Fibroblast of skin of scalp (primary cell): ENCODE measurements at places on chromosomes 6 and 20.

DNA sequence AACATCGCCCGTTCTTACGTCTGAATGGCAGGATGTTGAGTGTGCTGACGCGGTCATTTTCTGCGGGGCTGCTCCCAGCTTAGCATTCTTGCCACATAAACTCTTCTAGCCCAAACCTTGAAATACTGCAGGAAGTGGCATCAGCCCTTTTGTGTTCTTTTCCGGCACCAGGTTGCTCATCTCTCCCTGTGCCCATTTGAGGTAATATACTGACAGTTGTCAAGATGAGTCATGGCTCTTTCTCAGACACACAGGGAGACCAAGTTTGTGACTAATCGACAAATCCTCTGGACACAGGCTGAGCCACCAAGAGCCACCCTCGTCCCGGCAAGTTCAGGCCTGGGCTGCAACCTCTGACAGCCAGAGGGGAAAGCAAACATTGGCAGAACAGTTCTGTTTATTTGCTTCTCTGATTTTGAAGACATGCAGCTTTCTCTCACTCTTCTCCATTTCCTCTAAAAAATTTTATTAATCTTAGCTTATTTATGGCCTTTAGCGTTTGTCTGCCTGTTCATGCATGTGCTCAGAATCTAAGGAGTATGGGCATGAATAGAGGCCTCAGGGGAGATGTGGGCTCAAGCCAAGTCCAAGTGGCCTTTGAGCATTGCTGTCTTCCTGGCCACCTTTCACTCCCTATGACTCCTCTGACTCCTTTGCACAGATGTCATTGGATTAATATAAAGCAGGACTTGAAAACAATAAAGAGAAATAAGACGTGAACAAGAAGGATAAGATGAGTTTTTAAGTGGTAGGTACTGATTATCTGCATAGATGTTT is 328.2 kb upstream of the JAG1 start:
- peak; percentile 97 for DNase-seq

DNA sequence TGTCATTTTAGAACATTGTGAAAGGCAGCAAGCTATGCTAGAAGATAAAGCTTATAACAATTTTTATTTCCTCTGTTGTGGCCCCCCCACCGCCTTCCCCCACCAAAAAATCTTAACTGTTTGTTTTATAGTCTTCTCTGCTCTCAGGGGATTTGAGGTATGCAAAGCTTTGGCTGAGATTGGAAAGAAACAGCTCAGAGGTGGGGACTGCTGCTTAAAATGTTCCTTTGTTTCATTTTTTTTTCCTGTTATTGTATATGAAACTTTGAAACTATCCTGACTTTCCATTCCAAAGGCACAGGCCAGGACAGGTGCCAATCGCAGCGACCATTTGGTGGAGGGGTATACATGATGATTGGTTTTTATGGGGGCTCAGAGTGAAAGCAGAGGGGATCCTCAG is 114.7 kb upstream of the PHACTR1 start:
- peak; percentile 85 for DNase-seq

- peak; percentile 94 for DNase-seq
Measured at GRCh38 chr6:159760602-159761057, 1.2 kb upstream of the ACAT2 start.

- DNase-seq = no peak
Measured at GRCh38 chr6:37732688-37733087, 35.0 kb upstream of the MDGA1 start.

DNA sequence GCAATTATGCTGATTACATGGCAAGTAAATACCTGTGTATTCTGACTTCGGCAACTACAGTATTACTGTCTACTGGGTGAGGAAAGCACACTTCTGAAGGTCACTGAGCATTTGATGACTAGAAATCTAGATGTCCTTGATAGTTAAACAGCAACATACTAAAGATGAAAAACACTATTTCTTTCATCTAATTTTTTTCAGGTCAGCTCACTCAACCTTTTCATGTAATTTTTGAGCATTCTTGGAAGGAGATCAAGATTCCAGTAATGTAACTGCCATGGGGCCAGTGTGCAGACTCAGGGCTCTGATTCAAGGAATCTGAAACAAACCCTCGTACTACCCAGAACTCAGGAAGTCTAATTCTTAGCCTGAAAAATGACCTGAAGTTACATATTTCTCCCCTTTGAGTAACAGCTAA is 222.6 kb upstream of the TAB2 start:
- DNase-seq = peak; percentile 63

DNA sequence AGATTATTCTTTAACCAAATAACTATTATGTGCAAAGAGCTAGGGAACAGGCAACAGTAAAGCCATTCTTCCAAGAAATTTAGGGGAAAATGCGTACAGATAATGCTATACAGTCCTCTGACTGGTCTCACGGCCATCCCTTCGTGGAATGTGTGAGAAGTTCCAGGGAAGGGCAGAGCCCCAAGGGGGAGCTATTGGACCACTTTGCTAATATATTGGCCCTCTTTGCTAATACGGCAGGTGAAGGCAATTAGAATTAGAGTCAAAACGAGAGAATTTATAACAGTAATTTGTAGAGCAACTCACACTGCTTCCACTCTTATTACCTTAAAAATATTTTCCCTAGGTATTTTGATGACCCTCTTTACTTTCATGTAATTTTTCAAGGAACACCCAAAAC is 140.4 kb downstream of the IMPG1 start:
- DNase-seq = peak; percentile 43

- DNase-seq = peak; percentile 38
Measured at GRCh38 chr6:12585497-12585958, 131.0 kb upstream of the PHACTR1 start.

- DNase-seq = no peak
Measured at GRCh38 chr20:13690943-13691342, 52.2 kb upstream of the TASP1 start.

DNA sequence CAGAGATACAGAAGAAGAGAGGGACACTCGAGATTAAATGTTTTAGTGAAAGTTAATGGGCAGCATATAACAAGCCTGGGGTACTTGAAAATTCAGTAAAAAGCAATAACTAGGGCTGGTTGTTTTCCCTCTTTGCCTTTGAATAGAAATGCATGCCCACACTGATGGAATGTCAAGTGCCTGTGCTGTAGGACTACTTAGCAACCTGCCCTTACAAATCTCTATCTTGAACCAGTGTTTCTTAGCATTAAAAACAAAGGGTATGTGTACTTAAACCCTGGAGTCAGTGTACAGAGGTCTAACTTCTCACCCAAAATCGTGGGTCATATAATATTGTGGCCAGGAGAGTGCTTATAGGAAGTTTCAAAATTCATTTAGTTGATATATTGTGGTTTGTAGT is 37.1 kb downstream of the RNF144B start:
- no peak for DNase-seq

- no peak for DNase-seq
Measured at GRCh38 chr20:62653373-62653772, 11.1 kb downstream of the SLCO4A1 start.

GRCh38 chr6:91802431-91802830 is 1215.6 kb upstream of the MAP3K7 start:
- DNase-seq = no peak

- DNase-seq = no peak
Measured at GRCh38 chr6:159842035-159842434, 42.0 kb downstream of the PNLDC1 start.

DNA sequence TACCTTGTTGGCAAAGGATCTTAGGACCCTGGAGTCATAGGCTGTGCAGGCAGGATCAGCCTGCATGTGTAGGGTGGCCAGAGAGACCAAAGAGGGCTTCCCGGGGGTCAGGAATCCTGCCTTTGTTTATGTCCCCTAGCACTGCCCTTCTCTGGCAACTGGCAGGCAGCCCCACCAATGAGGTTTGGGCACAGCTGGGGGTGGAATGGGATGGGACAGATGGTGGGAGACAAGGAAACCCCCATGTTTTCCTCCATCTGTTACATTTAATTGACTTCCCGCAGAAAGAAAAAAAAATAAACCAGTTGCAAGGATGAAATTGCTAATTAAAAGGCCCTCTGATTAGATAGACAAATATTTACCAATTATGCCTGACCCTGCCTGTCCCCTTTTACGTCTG is 27.6 kb downstream of the CD40 start:
- no peak for DNase-seq

- DNase-seq = peak; percentile 11
Measured at GRCh38 chr20:52922436-52922835, 49.7 kb upstream of the TSHZ2 start.

- peak; percentile 5 for DNase-seq
Measured at GRCh38 chr6:132933090-132933489, 118.7 kb downstream of the RPS12 start.

DNA sequence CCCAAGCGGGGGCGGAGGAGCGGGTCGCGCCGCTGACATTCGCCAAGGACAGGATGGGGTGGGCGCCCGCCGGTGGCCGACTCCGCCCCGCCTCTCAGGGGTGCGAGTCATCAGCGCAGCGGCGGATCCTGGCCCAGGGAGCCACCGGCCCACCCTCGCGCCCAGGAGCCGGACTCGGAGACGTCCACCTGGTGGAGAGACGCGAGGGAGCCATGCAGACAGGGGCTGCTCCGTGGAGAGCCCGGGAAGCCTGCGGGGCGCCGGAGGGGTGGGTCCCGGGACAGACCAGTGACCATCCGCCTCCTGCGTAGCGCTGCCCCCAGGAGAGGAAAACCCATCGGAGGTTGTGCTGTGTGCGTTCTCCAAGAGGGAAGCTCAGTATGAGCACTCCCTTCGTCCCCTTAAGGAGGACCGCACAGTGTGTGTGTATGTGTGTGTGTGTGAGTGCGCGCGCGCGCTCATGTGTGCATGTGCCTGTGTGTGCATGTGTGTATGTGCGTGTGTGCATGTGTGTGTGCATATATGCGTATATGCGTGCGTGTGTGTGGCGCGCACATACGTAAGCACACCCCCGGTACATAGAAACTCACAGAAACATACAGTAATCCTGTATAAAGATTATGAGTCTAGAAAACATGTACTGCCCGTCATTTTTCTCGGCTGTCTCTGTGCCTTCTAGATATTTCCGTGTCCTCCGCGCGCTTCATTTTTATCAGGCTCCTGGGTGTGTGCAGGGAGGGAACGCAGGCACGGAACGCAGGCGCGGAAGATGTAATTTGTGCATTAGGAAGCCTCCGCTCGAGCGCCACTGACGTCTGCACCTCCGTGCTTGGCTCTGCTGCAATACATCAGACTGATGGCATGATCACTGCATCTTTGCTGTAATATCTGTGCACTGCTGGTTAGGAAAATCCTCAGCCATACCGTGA is 158.9 kb downstream of the TBXT start:
- DNase-seq = peak; percentile 59

DNA sequence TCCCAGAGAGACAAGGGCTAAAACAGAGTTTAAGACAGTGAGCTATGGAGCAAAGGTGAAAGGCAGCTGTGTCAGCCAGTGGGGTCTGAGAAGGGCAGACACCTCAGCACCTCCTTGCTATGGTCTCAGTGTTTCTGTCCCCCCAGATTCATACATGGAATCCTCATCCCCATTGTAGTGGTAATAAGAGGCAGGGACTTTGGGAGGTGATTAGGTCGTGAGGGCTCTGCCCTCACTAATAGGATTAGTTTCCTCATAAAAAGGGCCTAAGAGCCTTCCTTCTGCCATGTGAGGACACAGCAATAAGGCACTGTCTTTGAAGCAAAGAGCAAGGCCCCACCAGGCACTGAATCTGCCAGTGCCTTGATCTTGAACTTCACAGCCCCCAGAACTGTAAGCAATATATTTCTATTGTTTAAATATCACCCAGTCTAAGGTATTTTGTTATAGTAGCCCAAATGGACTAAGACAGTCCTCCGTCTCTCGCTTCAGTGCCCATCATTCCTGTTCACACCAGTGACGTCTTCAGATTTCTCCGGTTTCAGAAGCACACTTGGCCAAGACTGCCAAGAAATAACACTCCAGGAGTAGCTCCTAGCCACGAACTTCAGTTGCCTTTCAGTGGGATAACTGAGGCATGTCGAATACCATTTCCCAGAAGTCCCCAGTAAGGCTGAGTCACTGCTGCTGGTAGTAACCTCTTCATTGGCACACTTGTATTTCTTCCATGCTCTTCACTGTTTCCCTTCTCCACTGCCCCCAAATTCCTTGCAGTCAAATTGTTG is 32.8 kb downstream of the SLC13A3 start:
- no peak for DNase-seq

GRCh38 chr6:142787422-142787821 is 157.6 kb downstream of the HIVEP2 start:
- no peak for DNase-seq

DNA sequence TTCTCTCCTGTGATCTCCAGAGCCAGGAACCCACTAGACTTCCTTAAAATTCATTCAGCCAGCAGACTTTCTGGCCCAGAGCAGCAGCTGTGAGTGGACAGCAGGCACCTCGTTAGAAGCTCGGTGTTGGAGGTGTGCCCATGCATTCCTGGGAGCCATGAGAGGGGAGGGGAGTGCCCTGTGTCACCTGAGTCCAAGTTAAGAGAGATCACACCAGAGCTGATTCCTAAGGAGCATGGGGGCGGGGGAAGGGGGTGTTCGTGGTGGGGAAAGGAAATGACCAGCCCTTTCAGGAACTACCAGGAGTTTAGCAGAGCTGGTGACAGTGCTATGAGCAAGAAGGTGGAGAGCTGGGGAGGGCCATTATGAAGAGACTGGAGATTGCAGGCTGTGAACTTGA is 46.9 kb downstream of the GFRA4 start:
- no peak for DNase-seq

DNA sequence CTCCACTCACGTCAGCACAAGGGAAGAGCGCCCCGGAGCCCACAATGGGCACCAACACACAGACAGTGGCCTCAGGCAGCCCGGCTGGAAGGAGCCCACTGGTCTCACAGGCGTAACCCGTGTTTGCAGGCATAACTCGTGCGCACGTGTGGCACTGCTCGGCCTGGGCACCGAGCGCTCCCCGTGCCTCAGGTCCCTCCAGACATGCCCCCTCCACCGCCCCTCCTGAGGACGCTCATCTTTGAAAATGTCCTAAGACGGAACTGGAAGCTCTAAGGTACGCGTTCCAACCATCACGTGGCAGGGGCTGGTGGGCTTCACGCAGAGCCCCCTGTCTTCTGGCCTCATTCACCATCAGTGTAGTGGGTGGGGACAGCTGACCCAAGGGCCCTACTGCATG is 44.6 kb downstream of the SSR1 start:
- DNase-seq = no peak

DNA sequence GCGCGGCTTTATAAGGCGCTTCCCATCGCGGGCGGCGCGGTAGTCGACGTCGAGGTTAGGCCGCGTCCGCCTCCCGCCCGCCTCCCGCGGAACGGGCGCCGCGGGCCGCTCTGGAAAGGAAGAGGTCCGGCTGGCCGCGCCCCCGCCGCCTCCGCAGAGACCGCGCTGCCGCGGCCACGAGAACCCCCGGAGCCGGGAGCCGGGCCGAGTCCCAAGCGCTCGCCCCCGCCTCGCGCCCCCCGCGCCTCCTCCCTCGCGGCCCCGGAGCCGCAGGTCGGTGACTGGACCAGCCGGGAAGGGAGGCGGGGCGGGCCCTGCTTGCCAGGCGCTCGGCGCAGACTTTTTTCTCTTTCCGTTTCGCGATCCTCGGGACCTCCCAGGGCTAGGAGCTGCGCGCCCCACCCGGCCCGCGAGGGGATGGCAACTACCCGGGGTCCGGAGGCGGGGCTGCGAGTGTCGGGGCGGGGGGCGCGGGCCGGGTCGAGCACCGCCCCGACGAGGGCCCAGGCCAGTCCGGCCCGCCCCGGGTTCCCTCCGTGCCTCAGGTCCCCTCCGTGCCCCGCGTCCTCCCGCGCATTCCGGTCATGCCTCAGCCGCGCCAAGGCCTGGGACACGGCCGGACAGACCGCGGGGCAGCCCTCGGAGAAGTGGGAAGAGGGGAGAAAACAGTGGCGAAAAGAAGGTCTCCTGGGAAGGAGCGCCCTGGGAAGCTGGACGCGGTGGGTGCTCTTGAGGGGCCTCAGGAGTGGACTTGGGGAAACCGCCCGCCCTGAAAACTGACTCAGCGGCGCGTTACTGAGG is 417 bp upstream of the PXDC1 start:
- DNase-seq = peak; percentile 96
